Stomach (tissue), 19 donors: ENCODE measurements at places on chromosomes 3 and 15.
A peak's percentile ranks its signal among the peaks of the same experiment; 100 is the strongest.

- peak; percentile 43 for DNase-seq
Measured at GRCh38 chr3:174125267-174125824, 727.8 kb downstream of the NLGN1 start.

- peak; percentile 76 for DNase-seq
Measured at GRCh38 chr15:60591496-60592370, 112.8 kb upstream of the ICE2 start.

DNA sequence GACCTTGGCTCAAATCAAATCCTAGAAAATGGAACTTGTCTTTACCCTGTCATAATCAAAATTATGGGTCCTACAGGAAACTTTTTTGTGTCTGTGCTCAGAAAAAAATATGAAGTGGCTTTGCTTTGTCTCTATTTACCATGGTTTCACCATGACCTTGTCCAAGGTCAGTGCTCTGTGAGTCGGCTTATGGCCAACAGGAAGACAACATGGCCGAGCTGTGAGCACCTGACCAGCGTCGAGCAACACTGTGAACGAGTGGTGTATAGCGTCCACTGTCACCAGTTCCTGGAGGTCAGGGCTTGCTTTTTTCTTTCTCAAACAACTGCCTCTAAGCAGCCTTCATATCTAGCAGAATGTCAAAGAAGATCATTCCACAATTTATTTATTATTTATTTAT is 67.9 kb downstream of the MYO1E start:
- DNase-seq, result no peak

GRCh38 chr3:48433472-48434118 is 3.7 kb upstream of the PLXNB1 start:
- peak; percentile 32 for DNase-seq

- DNase-seq, result no peak
Measured at GRCh38 chr3:177055605-177056571, 141.4 kb downstream of the TBL1XR1 start.

DNA sequence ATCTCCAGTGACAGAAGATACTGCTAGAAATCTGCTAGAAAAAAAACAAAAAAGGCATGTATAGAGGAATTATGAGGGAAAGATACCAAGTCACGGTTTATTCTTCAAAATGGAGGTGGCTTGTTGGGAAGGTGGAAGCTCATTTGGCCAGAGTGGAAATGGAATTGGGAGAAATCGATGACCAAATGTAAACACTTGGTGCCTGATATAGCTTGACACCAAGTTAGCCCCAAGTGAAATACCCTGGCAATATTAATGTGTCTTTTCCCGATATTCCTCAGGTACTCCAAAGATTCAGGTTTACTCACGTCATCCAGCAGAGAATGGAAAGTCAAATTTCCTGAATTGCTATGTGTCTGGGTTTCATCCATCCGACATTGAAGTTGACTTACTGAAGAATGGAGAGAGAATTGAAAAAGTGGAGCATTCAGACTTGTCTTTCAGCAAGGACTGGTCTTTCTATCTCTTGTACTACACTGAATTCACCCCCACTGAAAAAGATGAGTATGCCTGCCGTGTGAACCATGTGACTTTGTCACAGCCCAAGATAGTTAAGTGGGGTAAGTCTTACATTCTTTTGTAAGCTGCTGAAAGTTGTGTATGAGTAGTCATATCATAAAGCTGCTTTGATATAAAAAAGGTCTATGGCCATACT is 4.0 kb downstream of the B2M start:
- no peak for DNase-seq

DNA sequence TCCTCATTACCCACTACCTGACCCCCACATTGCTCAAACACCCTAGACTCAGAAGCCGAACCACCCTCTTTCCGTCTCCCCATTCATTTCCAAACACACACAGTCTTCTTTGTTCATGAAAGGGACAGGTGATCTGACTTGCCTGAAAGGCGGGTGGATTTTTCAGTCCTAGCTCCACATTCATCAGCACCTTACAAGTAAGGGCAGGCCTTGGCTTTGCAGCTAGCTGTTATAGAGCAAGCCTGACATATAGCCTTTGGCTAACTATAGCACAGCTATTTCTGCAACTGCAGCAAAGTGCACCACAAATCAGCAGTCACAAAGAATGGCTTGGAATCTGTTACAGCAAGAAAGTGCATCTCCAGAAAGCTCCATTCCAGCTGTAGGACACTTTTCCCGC is 139.8 kb downstream of the XXYLT1 start:
- DNase-seq, result no peak

DNA sequence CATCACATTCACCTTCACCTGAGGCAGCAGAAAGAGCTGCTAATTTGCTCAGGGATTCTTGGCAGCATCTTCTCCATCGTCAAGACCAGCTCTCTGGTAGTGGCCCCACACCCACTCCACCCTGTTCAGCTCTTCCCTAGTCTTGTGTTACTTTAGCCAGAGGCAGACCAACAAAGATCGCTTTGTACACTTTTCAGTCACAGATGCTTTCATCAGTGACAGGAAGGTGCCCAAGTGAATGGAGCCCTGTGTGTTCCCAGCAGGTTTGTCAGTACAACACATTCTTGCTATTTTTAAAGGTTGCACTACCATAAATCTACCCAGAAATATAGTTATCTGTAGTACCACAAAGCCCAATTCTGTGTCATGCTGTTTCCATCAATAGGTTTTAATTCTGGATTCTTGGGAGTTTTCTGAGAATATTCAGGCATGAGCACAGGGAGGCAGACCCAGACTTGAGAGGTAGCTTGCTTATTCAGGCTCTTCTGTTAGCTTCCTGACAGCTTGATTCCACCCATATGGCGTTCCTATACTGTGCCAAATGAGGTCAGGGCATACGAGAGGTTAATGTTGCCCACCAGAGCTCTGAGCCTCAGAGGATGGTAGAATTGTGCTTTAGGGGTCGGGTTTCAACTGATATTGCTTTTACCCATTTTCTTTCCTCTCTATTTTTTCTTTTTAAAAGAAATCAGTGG is 109.8 kb upstream of the MANF start:
- DNase-seq, result no peak

DNA sequence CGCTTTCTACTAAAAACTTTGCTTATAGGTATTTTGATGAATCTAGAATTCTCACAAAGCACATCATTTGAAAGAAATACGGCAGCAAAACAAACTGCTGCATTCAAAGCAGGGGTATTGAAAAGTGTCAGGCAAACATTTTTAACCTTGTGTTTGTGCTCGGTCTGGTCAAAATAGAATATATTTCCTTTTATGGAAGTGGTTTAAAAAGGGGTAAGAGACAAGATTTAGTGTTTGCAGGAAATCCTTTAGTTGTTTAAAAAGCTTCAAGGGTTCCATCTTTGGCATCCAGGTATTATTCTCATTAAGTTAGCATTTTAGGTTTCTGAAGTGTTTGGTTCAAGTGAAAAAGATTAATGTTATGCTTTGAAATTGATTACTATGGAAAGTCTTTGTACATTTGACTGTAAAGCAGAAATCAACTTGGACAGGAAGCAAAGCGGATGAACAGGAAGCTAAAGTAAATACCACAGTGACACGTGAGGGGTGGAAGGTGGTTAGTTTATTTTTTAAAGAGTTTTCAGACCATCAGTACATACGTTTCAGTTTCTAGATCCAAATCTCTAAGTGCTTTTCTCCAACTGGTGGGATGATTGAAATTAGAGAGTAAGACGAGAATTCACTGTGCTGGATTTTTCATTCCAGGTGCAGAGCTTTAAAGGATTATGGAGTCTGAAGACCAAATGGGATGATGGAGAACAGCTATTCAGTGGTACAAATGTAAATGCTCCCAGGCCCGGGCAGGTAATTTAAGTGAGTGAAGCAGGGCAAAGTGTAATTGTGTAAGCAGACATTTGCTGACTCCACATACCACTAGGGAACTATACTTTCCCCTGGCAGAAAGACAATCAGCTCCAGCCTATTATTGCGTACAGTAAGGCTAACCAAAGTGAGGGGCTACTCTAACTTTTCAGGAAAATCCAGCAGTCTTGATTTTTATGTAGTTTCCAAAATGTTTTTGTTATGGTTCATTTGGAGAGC is 341.8 kb upstream of the TBL1XR1 start:
- no peak for DNase-seq

DNA sequence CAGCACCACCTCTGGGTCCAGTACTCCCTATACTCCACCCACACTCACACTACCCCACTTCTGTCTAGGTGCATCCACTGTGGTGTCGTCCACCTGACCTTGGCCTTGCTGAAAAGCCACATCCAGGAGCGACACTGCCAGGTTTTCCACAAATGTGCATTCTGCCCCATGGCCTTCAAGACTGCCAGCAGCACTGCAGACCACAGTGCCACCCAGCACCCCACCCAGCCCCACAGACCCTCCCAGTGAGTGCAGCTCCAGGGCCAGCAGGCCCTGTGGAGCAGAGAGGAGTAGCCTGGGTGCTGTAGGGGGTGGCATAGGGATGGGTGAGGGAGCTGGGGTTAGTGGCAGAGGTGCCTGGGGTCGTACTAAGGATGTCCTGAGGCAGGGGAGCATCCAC is 19.4 kb upstream of the ALPK3 start:
- no peak for DNase-seq

DNA sequence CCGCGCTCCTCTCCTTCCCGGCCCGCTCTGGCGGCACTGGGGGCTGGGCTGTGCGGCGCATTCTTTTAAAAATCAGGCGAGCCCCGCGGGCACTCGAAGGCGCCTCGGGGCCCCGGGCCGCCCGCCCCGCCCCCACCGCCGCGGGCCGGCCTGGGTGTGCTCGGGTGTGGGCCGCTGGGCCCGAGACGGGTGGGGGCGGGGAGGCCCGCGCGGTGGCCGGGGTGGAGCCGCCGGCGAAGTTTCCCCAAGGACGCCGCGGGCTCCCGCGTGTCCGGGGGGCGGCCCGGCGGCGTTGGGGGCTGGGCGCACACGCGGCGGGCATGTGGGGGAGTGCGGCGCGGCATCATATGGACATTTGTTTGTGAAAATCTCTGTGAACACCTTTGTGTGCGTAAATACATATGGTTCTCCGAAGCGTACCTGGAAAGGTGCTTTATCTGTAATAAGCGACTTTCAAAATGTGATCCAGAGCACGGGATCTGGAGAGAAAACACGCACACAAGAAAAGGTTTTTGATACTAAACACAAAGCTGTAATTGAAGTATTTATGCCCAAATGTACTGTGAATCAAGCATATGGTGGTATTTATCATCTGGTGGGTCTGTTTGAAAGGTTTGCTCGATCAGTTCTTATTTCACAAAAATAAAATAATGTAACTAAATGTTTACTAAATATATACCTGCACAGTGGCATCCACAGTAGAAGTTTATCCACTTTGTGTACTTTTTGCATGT is 612 bp upstream of the TBL1XR1 start:
- DNase-seq, result peak; percentile 78

DNA sequence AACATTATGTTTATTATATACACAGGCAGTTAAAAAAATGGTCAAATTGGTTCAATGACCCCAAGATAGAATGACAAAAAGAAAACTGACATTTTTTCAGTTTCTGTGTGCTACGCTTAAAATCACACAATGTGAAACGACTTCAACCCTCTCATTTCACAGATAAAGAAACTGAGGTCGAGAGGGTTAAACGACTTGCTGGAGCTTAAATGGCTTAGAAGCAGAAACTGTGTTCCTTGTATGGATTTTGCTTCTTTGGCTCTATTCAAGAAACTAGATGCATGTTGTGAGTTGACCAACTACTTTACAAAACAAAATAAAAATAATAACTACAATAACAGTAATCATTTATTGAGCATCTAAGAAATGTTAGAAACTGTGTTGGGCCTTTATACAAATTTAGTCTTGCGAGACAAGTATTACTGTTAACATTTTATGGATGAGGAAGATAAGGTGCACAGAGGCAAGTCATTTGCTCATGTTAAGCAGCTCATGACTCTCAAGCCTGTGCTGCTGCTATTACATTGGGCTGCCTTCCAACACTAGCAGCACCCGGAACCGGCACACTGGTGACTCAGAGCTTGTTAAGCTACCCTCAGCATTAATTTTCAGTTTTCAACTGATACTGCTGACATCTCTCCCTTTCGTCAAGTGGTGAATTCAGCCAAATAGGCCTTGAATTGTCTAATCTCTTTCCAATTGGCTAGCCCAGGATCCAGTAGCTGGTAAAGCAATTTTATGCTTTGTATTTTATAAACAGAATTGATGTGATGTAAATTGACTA is 487.6 kb downstream of the NAALADL2 start:
- peak; percentile 65 for DNase-seq

DNA sequence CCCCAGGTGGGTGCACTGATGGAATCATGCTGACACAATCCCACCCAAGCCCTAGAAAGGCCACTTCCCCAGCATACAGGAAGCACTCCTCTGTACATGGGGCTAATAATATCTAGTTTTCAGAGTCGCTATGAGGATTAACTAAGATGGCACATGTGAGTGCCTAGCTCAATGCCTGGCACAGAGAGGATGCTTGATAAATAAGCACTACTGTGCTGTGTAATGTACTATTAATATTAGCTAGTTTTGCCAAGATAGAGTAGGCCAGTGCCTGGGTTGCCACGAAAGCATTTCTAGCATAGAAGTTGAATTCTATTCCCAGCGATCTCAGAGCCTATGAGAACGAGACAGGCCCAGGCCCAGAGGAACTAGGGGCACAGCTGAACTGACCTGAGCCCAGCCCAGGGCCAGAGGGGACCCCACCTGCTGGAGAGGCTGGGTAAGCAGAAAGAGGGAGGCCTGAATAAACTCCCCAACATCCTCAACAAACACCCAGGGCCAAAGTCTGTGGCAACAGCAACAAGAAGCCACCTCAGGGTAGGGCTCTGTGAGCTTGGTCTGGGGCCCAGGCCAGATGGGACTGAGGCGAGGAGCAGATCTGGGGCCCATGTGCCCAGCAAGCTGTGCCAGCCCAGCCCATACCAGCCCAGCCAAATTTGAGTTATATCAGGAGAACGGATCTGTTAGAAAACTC is 7.6 kb upstream of the SEMA7A start:
- no peak for DNase-seq

DNA sequence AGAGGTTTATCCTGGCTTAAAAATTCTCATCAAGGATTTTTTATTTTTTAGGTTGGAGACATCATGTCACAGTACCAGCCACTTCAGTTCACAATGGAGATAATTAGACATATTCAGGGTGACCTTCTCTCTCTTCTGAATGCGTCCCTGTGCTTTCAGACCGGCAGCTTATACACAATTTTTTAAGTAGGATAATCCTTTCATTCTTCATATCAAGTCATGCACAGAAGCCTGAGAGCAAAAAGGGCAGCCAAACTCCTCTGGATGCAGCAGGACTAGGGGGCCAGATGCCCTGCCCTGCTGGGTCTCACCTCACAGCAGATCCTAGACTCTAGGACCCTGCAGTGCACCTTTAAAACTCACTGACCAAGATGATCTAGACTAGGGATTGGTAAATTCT is 210.4 kb downstream of the ERC2 start:
- no peak for DNase-seq
